ENCODE measurements at places on chromosomes 6 and 20.

DNA sequence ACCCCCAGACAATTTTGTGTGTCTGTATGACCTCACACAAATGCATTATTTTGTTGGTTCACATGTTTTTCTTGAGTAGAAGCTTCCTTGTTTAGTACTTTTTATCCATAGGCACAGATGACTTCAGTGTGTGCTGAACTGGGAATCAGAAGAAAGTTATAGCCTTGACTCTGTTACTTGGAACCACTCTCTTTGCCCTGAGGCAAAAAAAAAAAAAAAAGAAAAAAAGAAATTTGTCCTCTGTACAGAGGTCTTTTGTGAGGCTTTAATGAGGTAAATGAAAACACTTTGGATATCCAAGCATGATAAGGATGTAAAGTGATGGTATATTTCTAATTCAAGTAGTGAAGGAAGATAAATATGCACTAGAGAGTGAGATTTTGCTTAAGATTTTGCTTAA lies 51.9 kb downstream of the TRMT11 start:
- no peak for DNase-seq

GRCh38 chr6:583635-584034 lies 73.3 kb downstream of the HUS1B start:
- no peak for DNase-seq

DNA sequence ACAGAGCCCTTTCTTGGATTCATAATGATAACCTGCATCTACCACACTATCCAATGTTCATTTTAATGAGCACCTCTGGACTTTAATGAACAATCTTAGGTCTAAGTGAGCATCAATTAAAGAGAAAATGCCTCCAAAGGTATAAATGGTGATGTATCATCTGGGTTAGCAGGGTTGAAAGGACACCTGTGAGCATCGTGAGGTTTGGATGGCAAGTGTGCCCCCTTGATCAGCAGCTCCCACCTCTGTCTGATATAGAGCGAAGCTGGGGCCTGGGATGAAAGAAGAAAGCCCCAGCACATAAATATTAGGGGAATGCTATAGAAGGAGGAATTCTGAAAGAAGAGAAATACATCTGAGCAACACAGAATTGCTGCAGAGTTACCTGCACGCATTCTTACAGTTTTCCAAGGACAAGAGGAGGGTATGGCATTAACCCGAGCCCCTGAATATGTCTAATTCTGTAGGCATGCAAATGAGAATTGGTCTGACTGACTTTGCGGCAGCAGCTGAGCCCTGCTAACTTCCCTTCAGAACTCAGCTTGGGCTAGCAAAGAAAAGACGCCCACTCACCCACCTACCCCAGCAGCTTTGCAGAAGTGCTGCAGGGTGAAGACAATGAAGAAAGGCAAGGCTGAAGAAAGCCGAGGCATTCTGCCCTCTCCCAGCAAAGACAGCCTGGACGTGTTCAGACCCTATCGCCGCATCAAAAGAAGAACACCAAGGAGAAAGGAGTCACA lies 136.2 kb downstream of the GMPR start:
- DNase-seq: no peak

DNA sequence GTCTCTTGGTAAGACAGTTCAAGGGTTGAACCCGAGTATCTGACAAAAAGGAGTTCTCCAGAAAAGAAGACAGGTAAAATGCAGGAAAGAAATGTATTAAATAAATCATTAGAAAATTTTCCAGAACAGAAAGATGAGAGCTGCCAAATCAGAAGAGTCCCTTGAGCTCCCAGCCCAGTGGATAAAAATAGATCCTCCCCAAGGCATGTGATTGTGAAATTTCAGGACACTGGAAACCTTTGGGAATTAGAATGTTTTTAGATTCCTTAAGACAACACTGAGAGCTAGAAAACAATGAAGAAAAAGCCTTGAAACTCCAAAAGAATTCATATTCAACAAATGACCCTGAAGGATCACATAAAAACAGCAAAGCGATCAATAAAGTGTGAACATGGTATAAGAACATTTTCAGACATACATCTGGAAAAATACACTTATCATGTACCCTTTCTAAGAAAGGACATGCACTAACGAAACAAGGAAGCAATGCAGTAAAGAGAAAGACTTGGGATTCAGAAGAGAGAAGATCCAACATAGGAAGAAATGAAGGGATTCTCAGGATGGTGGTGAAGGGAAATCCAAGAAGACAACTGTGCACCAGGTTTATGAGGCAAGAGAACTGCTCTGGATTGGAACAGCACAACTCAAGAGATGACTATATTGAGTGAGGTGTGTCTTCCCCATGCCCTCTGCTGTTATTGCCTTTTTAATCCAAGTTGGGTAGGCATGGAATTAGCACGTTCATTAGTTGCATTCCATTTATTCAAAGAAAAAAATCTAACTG lies 390.4 kb downstream of the SYNE1 start:
- DNase-seq: no peak

- no peak for DNase-seq
These were observed 601.5 kb downstream of the UTRN start for GRCh38 chr6:144886682-144887081.

GRCh38 chr20:29299811-29300578 lies 1957.5 kb upstream of the DEFB115 start:
- no peak for DNase-seq

GRCh38 chr6:108407904-108408827 lies 113.3 kb downstream of the AFG1L start:
- DNase-seq: no peak

GRCh38 chr6:159378411-159379328 lies 209.5 kb downstream of the FNDC1 start:
- DNase-seq: no peak
